SK-MEL-5 (cell line): ENCODE measurements at places on chromosomes 7 and 10.
A peak's percentile ranks its signal among the peaks of the same experiment; 100 is the strongest.

DNA sequence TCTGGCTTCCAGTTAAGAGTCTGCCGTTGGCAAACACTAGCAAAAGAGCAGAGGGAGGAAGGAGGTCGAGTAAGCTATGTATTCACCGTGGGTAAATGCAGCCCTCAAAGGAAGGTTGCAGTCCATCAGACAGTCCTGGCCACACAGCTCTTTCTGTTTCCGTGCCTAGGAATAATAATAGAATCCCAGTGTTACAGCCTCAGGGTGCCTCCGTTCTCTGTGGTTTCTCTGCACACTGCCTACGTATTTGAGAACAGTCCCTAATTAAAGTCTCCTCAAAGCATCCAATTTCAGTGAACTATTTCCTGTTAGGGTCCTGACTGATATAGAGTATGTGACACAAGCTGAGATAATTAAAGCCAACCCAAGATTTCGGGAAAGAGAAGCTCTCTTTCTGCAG is 176.7 kb downstream of the GPAM start:
- peak; percentile 83 for DNase-seq

DNA sequence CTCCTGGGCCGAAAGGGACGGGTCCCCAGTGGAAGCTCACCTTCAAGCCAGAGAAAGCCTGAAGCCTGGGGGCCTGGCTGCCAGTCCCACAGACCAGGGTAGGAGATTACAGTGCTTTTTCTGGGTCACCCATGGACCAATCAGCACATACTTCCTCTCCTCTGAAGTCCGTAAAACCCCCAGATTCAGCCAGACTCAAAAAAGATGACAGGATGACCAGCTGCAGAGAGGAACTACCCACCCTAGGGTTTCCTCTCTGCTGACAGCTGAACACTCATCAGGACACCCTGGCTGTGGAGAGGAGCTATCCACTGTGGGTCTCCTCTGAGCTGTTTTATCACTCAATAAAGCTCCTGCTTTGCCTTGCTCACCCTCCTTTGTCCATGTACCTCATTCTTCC is 78.0 kb downstream of the SAMD9 start:
- DNase-seq = no peak

DNA sequence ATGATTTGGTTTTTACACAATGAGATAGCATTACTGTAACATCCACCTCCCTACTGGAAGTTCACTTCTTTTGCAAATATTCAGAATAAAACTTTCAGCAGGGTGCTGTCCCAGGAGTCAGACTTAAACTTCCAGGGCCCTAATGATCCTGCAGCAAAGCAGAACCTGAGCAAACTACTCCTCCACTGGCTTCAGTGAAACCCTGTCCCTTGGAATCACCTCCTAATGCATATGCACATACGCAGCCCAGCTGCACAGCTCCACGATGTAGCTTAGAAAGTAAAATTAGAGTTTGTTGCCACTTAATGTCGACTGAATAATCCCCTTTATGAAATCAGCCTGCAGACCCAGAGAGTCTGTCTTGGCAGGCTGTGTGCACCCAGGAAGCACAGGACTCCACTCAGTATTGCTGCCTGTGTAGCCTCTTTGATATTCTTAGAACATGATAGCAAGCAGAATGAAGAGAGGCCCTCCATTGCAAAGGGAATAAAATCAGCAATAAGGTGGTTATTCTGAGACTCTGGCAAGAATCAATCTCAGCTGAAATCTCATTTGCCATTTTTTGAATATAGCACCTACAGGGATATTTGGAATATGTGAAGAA is 1.6 kb downstream of the NPSR1 start:
- no peak for DNase-seq

GRCh38 chr10:109062371-109062770 is 860.9 kb downstream of the XPNPEP1 start:
- DNase-seq = no peak

DNA sequence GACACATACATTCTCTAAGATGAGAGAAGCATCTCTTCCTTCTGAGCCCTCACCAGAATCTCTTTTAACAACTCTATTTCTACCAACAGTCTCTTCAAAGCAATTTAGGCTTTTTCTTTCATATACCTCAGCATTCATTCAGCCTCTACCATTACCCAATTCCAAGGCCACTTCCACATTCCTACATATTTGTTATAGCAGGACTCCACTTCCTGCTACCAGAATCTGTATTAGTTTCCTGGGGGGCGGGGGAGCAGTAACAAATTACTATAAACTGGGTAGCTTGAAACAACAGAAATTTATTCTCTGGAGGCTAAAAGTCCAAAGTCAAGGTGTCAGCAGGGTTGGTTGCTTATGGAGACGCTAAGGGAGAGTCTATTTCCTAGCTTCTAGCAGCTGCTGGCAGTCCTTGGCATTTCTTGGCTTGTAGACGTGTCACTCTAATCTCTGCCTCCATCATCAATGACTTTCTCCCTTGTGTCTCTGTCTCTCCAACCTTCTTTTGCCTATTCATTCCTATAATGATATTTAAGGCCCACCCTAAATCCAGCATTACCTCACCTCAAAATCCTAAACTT is 7.4 kb downstream of the PRPS1L1 start:
- DNase-seq = no peak
